Natural killer cell (primary cell): ENCODE measurements at places on chromosomes 7 and 10.

- DNase-seq, result no peak
Measured at GRCh38 chr7:47978790-47979144, 648 bp downstream of the HUS1 start.

GRCh38 chr7:13832346-13832745 is 157.1 kb downstream of the ETV1 start:
- no peak for DNase-seq

DNA sequence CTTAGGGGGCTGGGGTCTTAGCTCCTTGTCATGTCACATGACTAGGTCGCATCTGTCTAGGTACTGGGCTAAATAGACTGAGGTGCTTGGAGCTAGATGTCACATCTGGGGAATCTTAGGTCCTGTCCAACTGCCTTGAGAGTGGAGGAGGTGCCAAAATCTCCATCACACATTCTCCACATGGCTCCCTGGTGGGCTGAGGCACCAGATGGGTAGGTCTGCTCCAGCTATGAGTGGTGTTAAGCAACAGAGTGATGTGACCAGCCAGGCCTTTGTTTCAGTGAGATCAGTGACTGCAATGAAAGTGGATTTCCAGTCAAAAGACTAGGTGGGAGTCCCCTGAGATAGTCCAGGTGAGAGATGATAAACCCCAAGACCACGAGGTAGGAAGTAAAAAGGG is 251.8 kb downstream of the BMPER start:
- no peak for DNase-seq

DNA sequence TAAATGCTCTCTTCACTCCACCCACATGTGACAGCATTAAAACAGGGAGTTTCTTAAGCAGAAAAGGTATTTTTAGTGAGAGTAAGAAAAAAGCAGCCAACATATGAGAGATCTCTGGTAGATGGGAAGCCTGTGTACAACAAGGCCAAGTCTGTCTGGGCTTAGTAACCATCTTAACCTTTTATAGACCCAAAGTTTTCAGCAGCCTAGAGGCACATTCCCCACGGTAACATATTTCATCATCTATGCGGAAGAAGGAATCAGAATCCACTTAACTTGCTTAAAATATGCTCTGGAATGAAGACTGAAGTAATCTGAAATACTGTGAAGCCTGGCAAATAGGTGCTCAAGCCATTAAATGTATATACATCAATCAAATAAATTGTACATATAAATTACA is 127.8 kb downstream of the RAPGEF5 start:
- no peak for DNase-seq

DNA sequence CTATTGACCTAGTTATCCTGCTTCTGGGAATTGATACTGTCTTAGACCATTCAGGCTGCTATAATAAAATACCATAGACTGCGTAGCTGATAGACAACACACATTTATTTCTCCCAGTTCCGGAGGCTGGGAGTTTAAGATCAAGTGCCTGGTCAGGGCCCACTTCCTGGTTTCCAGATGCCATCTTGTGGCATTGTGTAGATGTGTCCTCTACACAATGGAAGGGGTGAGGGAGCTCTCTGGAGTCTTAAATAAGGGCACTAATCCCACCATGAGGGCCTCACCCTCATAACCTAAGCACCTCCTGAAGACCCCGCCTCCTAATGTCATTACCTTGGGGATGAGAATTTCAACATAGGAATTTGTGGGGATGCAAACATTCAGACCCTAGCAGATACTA is 62.4 kb downstream of the SLC35B4 start:
- no peak for DNase-seq

- DNase-seq, result no peak
Measured at GRCh38 chr7:158842486-158842885, 13.2 kb upstream of the ESYT2 start.

DNA sequence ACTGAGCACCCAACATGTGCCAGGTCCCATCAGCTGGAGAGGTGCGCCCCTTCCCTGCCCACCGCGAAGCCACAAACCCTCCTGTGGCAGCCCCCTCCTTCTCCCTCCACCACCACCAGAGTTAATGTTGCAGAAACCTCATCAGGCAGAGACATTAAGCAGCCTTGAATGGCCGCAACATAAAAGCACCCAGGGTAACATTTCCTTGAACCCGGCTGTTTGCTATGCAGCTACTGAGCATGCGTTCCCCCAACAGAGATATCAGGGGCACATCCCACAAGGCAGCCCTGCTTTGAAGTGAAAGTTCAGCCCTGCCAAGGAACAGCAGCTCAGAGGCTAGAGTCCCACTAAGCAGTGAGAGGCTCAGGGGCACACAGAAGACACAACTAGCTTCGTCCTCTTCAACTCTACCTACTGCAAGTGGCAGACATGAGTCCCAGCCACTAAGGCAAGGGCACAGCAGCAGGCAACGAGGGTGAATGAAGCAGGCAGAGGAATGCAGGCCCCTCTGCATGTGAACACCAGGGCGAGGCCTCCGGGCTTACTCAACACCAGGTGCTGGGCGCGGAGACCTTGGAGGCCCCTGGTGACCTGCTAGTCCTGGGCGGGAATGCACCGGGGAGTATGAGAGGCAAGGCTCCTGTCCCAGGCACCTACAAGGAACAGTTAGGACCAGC is 107.4 kb downstream of the SLIT1 start:
- no peak for DNase-seq

- DNase-seq, result no peak
Measured at GRCh38 chr7:47293884-47294555, 287.9 kb downstream of the TNS3 start.
